ENCODE measurements at places on chromosomes 12 and 14.
A peak's percentile ranks its signal among the peaks of the same experiment; 100 is the strongest.

- no peak for DNase-seq
Measured at GRCh38 chr14:105146181-105146975, 22.2 kb downstream of the JAG2 start.

- DNase-seq: no peak
Measured at GRCh38 chr14:35412272-35413056, 7.9 kb upstream of the NFKBIA start.

DNA sequence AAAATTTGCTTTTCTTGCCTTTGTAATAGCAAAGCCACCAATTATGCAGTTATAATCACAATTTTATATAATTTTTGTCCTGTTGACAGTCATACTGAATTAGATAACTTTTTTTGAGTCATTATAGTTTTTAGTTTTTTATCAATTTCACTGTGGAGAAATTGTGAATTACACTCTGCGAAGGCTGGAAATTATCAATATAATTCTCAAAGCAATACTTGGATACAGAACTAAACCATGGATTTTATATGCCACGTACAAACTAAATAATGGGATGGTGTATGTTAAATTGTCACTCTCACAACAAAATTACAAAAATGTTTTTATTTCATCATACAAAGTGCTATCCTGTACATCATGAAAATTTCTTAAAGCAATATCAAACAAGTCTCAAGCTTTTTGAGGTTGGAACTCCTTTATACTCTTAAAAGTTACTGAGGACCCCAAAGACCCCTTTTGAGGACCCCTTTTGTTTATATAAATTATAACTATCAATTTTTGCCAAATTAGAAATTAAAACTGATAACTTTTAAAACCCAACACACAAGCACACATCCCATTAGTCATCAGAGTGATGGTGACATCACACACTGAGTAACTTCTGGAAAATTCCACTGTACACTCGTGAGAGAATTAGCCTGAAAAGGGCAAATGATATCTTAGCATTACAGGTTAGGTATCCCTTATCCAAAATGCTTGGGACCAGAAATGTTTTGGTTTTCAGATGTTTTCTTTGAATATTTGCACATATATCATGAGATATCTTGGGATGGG is 19.8 kb upstream of the AQP2 start:
- no peak for DNase-seq

DNA sequence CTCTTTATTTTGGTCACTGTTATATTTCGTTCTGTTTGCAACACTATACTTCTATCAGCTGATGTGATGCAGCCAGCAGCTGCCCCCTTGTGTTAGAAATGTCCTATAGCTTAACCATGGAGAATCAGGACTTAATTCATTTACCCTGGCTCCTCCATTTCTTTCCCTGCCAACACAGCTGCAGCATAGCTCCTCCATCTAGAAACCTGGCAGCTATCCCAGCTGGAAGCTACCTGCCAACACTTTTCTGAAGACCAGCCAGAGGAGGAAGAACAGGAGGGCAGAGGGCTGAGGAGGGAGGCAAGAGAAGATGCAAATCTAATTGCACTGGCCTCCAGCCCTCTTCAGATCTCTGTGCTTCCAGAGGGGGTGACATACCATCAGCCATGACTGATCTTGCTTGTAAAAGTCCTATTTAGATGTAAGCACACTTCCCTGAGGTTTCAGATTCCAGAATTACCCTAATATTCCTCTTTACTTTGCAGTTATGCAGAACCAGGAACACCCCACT is 156.8 kb upstream of the TMEM260 start:
- DNase-seq: peak; percentile 53

DNA sequence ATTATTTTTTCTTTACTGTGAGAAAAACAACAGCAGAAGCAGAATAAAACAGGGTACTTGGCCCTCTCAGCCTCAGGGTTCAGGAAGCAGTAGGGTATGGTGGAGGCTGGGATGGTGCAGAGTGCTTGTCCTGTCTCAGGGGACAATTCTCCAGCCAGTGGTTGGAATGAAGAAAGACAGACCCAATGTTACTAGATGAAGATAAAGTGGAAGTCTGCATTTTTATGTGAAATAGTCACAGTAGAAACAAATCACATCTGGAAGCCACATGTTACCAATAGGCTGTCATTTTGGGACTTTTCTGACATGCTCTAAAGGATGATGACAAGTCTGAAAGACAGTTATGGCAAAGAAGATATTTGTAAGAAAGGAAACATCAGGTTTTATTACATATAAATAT is 32.3 kb downstream of the PROX2 start:
- DNase-seq: no peak

DNA sequence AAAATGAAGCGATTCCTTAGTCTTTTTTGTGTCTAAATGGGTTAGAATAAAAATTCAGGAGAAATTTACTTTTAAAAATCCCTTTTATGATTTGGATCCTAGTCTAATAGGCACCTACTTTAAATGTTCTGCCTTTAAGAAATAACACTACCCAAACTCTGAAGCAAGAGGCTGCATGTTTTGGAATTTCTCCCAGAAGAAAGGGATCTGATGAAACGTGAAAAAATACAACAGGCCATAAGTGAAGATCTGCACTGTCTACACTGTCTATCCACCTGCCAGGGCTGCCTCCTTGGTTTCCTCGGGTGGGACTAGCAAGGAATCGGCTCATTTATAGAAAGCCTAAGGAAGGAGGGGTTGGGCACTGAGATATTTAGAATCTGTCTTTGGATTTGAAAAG is 22.1 kb downstream of the ACVR1B start:
- DNase-seq: no peak

DNA sequence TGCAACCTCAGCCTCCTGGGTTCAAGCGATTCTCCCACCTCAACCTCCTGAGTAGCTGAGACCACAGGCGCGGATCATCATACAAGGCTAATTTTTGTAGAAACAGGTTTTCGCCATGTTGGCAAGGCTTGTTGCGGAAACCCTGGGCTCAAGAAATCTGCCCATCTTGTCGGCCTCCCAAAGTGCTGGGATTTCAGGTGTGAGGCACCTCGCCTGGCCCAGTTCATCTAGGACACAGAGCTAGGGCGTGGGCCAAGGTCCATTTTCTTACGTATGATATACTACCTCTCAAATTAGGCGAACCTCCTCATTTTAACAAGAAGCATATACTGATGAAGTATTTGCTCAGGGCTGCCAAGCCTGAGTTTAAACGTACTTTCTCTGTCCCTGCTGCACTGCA is 2.1 kb downstream of the RPS29 start:
- no peak for DNase-seq

DNA sequence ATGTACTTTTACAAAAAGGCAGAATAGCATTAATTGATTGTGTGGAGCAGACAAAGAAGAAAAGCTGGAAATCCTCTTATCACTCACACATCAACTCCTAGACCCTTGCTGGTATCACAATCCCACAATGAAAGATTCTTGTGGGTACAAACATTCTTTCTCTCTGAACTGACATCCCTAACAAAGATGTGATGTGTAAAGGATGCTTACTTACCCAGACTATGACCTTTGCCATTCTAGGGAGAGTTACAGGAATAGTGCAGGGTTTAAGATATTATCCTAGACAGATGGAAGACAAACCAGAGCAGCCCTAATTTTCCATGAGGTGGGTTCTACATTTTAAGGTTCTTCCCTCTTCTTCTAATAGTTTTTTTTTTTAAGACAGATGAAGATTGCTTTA is 60.4 kb upstream of the SLC6A15 start:
- DNase-seq: no peak

DNA sequence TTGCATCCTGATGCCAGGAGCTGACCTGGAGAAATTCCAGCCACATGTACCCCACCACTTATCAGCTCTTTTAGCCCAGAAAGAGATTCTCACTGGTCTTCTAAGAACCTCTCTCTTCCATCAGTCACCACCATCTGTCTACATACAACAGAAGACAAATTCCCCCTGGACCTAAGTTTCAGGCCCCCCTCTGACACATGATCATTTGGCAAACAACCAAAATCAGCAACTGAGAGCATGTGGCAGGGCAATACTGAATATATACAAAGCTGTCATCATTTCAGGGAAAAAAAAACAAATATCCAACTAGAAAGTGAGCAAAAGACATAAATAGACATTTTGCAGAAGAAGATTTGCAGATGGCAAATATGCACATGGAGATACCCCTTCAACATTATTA is 180.2 kb downstream of the FOXN3 start:
- no peak for DNase-seq

Data from AML-193 (cell line).